ENCODE measurements at places on chromosomes 11 and 22.

DNA sequence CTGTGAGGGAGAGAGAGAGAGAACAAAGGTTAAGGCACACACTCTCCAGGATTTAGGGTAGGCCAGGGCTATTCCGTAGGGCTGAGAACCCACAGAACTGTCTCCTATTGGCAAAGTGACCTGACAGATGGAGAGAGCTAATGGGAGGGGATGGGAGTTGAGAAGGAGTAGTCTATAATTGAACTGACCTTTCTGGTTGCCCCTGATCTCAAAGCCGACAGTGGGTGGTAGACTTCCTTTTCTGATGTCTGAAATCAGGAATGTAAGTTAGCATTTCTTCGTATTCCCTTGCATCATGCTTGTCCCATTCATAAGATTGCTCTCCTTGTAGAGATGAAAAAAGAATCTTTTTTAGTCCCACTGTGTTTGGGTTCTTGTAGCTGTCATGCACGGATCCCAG lies 210.1 kb downstream of the NTM start:
- DNase-seq = no peak

DNA sequence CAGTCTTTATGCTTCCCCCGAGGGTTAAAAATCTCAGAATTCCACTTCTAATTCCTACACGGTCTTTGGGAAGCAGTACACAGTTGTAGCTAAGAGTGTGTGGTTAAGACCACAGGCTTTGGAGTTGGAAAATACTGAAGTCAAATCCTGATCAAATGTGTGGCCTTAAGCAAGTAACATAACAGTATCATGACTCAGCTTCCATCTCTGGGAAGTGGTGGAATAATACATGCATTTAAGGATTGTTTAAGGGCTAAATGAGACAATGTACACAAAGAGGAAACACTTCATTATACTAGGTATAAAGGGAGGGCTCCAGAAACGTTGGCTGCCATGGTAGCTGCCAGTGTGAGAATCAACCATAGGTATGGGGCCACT lies 71.5 kb downstream of the FAT3 start:
- DNase-seq = no peak

DNA sequence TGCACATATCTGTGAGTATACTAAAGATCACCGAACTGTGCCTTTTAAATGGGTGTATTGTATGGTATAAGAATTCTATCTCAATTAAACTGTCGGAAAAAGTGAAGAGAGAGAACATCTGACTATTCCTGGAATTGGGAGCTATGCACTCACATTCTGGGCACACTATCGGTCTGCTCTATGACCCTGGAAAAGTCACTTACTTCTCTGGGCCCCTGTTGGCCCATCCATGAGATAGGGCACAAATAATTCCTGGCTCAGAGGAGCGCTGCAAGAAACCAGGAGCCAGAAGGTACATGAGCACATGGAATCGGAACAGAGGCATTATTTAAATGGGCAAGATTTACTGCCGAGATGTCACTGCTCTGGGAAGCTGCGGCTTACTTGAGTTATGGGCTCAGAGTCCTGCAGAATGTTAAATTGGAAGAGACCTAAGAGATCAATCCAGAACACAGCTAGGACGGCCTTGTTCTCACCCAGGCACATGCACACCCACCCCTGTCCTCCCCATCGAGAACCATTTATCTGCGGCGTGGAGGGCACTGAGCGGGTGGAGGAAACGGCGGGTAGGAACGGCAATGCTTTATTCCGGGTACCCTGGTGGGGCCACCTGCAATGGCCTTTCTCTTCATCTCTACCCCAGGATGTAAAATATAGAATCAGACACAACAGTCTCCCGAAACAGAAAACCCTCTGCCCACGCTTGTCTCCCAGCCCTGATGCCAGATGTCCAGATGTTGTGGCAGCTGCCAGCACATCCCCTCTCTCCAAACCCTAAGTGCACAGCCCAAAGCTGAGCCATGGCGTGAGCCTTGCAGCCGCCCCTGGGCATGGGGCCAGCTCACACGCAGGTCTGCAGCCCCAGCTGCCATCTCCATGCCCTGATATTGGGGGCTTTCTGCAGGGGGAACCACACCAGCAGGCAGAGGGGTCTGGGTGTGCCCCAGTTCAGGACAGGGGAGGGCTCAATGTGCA lies 142.4 kb downstream of the DSCAML1 start:
- DNase-seq = no peak

- no peak for DNase-seq
These were observed 12.0 kb downstream of the PDHX start for GRCh38 chr11:34928268-34928959.

DNA sequence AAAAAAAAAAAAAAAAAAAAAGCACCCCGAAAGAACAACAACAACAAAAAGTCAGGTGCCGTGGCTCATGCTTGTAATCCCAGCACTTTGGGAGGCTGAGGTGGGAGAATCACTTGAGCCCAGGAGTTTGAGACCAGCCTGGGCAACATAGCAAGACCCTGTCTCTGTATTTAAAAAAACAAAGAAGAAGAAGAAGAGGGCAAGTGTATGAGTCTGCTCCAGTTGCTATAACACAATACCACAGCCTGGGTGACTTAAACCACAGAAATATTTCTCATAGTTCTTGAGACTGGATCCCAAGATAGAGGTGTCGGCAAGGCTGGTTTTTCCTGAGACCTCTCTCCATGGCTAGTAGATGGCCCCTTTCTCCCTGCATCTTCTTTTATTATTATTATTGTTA lies 12.4 kb downstream of the CRYBA4 start:
- DNase-seq = no peak

- no peak for DNase-seq
These were observed 64.0 kb downstream of the DKK3 start for GRCh38 chr11:11944444-11944843.
